ENCODE measurements at places on chromosomes 7 and 10. TPM values are rescaled to one million over a fixed set of nuclear protein-coding genes. Genes with fewer than 3 reads are reported as not detected.

GRCh38 chr10:21980691-21981090, 22.8 kb downstream of the DNAJC1 start:
- ATAC-seq, result no peak

- ATAC-seq, result no peak
These were observed 362.0 kb downstream of the PAXIP1 start for GRCh38 chr7:154640917-154641316.

DNA sequence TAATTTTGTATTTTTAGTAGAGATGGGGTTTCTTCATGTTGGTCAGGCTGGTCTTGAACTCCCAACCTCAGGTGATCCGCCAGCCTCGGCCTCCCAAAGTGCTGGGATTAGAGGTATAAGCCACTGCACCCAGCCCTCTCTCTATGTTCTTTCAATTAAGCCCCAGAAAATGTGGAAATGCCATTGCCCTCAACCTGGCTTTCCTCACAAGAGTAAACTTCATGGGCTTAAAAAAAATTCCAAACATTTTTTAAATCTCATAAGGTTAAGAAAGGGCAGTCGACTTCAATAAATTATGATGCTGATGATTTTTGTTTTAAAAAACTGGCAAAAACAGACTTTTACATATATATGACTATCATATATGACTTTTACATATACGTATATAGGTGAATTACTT, 107.6 kb downstream of the TES start:
- ATAC-seq, result no peak

GRCh38 chr7:146117576-146117975, 975 bp downstream of the CNTNAP2 start:
- no peak for ATAC-seq

DNA sequence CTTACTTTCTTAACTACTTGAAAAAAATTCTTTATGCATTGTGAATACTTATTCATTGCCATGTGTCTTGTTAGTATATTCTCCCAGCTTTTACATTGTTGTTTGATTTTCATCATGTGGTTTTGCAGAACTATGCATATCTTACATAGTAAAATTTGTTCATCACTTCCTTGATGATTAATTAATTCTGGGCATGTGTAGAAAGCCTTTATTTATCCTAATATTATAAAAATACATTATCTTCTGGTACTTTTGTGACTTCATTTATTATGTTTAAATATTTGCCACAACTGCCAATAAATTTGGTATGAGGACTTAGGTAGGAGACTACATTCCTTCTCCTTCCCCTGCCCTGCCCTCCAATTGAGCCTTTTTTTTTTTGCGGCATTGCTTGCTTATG, 166.0 kb upstream of the ZNF32 start:
- no peak for ATAC-seq

DNA sequence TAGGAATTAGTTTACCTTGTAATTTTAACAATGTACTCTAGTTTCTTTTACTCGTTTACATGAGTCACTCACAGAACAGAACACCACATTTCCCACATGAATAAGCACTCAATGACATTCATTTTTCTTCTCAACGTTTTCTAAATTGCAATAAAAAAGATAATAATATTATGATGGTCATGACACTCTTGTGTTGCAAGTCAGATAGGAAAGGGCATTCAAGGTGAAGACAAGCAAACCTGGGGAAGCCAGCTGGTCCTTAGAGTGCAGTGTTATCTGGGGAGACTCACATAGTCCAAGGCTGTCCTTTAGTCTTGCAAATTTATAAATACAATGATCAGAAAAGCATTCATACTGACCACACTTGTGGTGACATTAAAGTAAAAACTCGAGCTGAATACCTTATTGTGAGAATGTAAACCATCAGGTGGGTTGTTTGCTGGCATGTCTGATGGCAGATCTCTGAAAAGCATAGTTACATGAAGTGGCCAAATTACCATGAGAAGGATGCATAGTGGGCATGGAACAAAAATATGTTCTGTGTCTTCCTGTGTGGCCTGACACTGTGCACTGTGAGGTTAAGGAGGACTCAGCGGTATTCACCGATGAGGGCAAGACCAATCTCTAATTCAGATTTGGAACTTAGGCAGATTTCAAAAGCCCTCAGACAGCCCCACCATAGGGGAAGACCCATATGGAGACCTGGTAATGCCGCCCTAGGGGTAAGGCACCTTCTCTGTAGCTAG, 158.9 kb upstream of the ASAH2 start:
- ATAC-seq, result peak; percentile 65

- no peak for ATAC-seq
These were observed 73.2 kb downstream of the OAT start for GRCh38 chr10:124345521-124345920.

- peak; percentile 87 for ATAC-seq
These were observed 23.7 kb downstream of the TSPAN14 start for GRCh38 chr10:80477813-80478212.

- ATAC-seq, result no peak
These were observed 159.1 kb upstream of the GDF10 start for GRCh38 chr10:47140761-47141348.

DNA sequence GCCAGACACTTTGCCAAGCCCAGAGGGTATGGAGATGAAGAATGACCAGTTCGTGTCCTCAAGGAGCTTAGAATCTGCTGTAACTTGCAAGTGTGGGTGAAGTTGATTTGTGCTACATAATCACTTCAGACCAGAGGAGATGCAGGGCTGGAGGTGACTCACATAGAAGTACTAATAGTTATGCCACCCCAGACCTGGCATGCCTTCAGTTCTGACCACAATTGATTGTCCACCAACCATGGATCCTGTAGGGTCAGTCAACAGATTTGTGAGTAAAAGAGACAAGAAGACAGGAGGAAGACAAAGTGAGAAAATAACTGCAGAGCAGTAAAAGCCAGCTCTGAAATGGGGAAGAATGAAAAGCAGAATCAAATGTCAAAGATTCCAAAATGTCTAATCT, 51.2 kb upstream of the BMPER start:
- no peak for ATAC-seq

- no peak for ATAC-seq
These were observed 1.3 kb downstream of the INSYN2A start for GRCh38 chr10:127195041-127195506.

Gene ADCY1
- total RNA-seq, result 1.6 TPM

Gene CADPS2
- total RNA-seq, result not detected

Gene FAM180A
- not detected for total RNA-seq

Gene R3HCC1L
- total RNA-seq, result 23.7 TPM

Gene KNDC1
- total RNA-seq, result 0.26 TPM

Gene SPAM1
- not detected for total RNA-seq

All from activated T-helper 17 cell treated with anti-CD3 and anti-CD28 coated beads, Interleukin-2, amount 50 U/mL, for 72 hours (primary cell).